ENCODE measurements at places on chromosomes 11 and 22.

- no peak for DNase-seq
Observed at GRCh38 chr11:62104816-62105653, 18.8 kb upstream of the INCENP start.

DNA sequence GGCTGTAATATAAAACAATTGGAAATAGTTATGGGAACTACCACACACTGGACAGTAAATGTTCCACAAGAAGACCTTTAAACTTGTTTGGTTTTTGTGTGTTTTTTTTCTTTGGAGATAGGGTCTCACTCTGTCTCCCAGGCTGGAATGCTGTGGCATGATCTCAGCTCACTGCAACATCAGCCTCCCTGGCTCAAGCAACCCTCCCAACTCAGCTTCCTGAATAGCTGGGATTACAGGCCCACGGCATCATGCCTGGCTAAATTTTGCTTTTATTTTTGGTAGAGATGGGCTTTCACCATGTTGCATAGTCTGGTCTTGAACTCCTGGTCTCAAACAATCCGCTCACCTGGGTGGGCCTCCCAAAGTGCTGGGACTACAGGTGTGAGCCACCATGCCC lies 121.0 kb downstream of the MPPED2 start:
- DNase-seq: no peak

DNA sequence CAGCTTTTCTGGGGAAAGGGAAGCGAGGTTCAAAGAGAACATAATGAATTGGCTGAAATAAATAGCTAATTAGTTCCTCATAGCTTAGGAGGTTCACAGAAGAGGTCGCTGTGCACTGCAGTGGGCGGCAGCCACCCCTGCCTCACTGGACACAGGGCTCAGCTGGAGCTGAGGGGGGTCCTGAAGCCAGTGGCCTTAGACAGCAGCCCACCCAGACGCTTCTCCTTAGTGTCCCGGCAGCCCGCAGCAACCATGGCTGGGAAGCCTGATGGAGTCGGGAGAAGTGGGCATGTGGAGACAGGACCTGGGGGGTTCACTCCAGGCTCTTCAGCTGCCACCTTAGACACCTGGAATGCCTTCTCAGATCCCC lies 75.4 kb downstream of the TRIM29 start:
- DNase-seq: no peak

GRCh38 chr11:112004389-112004788 lies 20.8 kb upstream of the DLAT start:
- DNase-seq: no peak

DNA sequence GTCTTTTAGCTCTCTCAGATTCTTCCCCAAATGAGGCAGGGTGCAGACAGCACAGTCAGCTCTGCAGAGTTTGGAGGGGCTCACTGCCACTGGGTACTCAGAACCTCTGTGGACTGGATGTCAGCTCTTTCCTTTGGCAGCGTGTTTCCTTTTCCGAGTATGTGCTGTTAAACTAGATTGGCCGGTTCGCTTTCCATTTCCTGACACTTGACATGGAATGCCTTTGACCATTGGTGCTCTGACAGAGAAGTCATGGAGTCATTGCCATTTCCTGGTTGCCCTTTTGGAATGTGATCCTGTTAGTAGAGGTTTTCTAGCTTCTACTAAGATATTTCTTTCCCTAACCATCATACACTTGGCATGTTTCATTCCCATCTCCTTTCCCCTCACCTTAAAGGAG lies 86.7 kb downstream of the SWAP70 start:
- no peak for DNase-seq

- no peak for DNase-seq
Observed at GRCh38 chr22:22791438-22792181, 96.0 kb upstream of the IGLL5 start.

- DNase-seq: no peak
Observed at GRCh38 chr11:12176410-12176809, 66.0 kb downstream of the MICAL2 start.

DNA sequence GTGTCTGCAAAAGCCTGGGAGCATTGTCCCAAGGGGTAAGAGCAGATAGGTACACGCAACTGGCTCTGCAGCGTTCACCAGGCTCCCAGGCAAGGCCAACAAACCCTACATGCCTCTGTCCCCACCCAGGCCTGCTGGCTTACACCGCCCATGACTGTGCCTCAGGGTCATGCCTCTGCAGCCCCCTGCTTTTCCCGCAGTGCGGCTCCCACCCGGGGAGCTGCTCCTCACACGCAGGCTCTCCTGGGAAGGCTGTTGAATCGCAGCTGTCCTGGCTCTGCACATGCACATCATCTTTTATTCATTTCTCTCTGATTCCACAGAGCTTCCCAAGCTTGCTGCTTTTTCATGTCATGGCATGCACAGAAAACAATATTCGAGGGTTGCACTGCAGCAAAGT lies 29.2 kb upstream of the B3GAT1 start:
- DNase-seq: no peak

- DNase-seq: no peak
Observed at GRCh38 chr11:33704240-33705002, 3.8 kb upstream of the C11orf91 start.

GRCh38 chr11:74006743-74007304 lies 2.1 kb downstream of the UCP3 start:
- no peak for DNase-seq

- DNase-seq: no peak
Observed at GRCh38 chr11:83051760-83052671, 19.7 kb downstream of the RAB30 start.

DNA sequence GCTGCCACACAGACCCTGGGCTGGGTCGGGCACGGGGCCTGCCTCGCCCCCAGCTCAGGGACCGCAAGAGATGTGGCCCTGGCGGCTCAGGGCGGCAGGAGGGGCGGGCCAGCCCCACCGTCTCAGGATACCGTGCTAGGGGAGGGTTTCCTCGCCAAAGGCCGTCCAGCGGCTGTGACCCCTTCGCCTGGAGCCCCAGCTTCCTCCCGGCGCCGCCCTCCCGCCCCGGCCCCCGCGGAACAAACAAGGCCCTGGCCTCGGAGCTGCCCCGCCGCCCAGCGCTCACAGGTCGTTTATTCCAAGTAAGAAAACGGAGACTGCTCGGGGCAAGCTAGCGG lies 543 bp upstream of the AP2A2 start:
- no peak for DNase-seq

- no peak for DNase-seq
Observed at GRCh38 chr22:17400305-17400704, 31.0 kb downstream of the CECR2 start.

DNA sequence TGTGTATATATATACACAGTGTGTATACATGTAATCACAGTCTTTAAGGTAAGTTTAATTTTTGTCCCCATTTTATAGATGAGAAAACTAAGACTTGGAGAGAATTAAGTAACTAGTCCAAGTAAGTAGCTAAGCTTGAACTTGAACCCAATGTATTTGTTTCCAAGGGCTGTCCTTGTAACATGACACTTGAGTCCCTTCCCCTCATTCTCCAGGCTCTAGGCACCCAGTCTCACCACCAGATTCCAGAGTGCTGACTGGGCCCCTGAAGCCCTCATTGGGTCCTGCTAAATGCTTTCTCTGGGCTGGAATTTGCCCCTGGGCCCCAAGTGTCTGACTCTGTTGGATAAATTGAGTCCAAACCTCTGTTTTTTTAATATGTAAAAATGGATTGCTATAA lies 45.5 kb downstream of the ADM start:
- DNase-seq: peak; percentile 77
